ENCODE measurements at places on chromosomes 3 and 15.

DNA sequence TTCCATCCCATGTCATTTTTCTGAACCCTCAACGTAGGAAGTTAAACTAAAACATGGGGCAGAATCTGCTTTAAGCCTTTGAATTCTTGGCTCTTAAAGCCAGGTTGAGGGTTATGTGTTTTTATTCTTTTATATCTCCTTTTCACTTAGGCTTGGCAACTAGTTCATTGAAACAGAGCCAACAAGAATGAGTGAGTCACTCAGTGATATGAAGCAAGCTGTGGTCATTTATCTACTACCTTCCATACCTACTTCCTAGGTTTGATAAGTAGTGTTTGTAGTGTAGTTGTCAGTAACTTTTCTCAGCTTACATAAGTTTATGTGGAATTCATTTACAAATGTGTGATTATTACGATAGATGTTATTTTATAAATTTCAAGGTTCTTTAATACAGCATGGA lies 67.4 kb downstream of the SNRPN start:
- no peak for ATAC-seq

DNA sequence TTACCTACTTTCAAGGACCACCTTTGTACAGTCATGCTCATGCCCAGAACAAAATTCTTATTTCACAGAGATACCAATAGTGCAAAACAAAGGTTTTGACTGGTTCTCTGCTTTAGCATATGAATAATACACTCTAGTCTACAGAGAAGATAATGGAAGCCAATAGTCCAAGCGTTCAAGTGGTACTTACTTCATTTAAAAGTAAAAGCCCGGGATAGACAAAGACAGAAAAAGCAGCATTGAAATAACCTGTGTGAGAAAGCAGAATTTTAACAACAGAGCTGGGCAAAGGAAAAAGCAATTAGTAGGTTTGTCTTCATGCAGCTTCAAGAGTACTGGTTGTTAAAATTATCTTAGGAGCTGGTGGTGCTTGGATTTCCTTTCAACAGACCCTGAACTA lies 848.3 kb downstream of the FHIT start:
- ATAC-seq: no peak

DNA sequence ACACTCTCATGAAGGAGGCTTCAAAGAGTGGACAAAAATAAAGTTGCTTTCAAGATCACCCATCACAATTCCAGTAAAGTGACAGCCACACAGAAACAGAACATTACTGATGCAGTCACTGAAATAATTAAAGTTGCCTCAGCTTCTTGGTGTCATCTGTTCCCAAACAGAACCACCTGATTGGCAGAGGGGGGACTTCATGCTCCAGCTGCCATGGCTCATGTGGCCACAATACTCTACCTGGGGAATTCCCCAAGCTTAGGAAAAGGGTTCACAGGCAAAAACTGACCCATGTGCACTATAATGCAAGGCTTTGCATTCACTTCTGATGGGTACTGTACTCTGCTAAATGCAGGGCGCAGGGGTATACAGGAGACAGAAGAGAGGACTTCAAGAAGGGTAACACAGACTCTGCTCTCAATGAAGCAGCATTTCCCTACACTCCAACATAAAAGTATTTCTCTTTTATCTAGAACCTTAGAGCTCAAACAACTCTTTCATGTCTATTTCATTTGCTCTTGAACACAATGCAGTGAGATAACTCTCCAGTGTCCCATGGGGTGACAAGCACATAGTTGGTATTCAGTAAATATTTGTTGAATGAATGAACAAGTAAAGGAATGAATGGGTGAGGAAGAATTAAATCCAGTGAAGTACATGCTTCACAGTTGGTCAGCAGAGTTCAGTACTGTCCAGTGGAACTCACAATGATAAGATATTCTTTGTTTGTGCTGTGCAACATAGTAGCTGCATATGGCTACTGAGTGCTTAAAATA lies 8.6 kb upstream of the CTNNB1 start:
- no peak for ATAC-seq

- no peak for ATAC-seq
These were observed 228.9 kb upstream of the WNT5A start for GRCh38 chr3:55716044-55716443.
